Germinal center (tissue), 1 donor: ENCODE measurements at places on chromosomes 2 and 18.

DNA sequence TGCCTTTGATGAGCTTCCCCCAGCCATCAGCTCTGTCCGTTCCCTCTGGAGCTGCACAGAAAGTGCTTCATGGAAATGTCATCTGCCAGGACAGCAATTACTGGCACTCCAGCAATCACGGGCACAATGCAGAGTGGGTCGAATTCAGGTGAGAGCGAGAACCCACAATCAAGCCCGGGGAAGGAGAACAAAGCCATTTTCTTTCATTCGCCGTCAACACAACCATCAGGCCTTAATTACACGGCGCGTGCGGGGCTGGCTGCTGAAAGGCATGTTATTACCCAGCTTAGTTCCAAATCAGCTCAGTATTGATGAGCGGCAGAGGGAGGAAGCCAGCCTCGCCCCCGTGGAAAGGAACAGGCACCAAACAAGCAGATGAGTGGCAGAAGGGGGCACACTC is 143.9 kb downstream of the MYT1L start:
- DNase-seq: no peak

DNA sequence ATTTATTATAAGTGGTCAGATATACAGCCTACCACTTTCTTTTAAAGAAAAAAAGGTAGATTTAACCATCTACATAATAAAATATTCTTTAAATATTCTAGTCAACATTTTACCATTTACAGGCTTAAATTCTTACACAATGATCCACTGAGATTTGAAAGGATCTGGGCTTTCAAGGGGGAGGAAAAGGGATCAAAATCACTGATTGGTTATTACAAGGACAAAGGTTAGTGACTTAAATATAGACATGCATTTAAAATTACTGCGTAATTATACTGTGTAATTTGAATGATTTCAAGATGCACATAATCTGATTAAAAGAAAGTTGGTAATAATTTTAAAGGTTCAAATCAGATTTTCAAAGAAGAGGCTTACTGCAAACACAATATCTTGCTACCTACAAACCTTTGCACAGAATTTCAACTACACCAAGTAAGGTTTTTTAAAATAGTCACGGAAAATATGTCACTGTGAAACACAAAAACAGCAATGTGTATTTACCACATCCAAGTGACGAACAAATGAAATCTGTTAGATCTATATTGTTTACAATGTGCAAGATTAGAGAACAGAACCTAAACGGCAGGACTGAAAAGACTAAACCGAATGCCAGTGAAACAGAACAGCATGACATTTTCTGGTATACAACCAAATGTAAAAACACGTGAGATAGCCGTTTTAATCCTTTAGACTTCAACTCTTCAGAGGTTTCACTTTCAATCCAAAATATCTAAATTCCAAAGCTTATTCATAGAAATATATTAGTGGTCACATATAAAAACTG is 40.8 kb downstream of the RTN4 start:
- DNase-seq: peak; percentile 4

DNA sequence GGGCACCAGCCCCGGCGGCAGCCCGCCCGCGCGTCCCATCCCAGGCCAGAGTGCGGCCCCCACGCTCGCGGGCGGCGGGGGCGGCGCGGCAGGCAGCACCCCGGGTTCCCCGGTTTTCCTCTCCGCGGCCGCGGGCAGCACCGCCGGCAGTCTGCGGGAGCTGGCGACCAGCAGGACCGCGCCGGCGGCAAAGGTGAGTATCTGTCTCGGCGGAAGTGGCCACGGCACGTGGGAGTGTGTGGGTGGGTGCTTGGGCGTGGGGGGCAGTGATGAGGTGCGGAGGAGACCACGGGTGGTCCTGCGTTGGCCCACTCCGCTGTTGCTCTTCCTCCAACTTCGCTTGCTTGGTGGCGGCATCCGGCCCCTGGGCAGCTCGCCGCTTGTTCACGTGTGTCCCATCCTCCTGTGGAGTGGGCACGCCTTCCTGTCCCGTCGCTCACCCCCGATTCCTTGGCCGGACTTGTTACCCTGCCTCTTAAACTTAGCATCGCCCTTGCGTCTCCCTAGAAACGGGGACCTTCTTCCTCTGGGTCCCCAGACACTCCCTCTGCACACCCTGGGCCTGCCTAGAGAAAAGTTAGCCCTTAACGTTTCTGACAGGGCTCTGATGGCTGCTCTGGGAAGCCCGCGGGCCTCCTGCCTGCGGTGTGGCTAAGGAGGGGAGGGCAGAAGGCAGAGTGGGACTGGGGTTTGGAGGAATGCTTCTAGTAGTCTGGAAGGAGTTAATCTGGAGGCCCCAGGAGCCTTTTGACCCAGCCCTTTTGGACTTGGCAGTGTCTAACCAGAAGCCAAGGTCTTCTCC is 1.1 kb downstream of the SH3RF3 start:
- no peak for DNase-seq

DNA sequence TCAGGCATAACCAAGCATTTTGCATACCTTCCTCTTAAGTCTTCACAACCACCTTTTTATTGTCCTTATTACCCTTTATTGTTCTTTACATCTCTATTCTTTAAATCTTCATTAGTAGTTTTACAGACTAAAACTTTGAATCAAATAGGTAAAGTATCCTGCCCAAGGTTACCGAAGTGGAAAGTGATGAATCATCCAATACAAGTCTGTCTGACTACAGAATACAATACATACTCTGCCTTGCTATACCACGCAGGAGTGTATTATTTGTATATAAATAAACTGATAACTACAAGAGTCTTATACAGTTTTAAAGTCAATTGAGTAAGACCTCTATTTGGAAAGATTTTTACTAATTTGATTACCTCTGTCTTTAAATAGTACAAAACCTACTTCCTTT is 196.0 kb downstream of the ZEB2 start:
- no peak for DNase-seq

GRCh38 chr2:21627938-21628337 is 504.2 kb downstream of the TDRD15 start:
- no peak for DNase-seq

DNA sequence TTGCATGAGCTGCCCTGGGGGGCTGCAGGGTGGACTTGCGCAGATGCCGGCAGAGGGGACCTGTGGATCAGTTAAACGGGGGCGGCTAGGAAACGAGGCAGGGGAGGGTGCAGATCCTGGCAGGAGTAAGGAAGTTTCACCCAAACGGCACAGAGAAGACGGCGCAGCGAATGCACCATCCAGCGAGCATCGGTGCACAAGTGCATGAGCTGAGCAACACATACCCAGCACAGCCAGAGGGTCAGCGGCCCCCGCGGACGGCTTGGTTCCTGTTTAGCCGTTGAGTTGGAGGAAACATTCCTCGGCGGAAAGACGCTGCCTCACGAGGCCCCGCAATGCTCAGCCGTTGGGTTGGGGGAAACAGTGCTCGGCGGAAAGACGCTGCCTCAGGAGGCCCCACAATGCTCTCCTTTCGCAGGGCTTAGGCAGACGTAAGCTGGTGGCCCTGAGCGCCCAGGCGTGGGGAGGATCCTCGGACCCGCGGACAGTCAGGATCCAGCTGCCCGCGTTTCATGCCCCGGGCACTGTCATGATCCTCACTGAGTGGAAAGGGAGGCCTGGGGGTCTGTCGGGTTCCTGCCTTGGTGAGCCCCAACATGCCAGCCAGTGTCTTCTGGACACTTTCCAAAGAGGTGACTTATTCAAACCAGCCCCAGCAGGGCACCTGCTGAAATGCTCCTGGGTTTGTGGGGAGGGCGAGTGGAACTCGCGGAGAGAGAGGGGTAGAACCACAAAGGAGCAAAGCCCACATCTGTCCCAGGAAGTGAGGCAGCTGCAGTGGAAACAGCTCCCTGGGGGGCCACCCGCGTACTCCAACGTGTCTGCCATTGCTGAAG is 86.3 kb downstream of the NDUFA10 start:
- DNase-seq: no peak

- DNase-seq: no peak
These were observed 231.3 kb downstream of the NDUFA10 start for GRCh38 chr2:239793836-239794235.

- no peak for DNase-seq
These were observed 481.1 kb upstream of the HS6ST1 start for GRCh38 chr2:128799730-128800129.

DNA sequence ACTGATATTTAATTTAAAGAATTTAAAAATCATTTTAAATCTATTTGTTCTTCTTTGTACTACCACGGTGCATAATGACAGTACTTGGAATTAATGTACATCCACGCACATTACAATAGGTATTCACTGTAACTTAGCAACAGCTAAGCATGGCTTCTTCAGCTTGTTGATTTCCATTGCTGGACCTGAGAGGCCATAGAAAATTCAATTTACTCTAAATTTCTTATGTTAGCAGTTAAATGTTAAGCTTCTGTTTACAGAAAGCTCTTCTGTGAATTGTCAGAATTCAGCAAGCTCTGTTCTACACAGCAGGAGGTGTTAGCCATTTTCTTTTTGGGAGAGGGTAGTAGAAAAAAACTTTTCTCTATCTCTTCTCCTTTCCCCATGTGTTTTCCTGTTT is 1149.3 kb upstream of the CDH2 start:
- no peak for DNase-seq

GRCh38 chr2:11368059-11368572 is 23.7 kb upstream of the ROCK2 start:
- DNase-seq: no peak

- no peak for DNase-seq
These were observed 24.4 kb upstream of the ONECUT2 start for GRCh38 chr18:57410749-57411148.

GRCh38 chr2:155026651-155027174 is 328.2 kb downstream of the KCNJ3 start:
- DNase-seq: no peak

DNA sequence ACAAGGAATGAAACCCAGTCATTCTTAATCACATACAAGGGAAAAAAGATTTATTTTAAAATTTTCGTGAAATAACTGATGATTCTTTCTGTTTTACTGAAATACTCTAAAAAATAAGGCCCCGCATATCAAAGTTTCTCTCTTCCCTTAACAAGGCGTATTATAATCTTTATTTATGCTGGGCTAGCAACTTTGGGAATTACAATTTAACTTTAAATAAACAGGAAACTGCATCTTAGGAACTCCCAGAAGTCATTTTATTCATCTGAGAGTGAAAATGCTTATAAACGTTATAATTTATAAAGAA is 166.7 kb downstream of the TCF4 start:
- DNase-seq: no peak

DNA sequence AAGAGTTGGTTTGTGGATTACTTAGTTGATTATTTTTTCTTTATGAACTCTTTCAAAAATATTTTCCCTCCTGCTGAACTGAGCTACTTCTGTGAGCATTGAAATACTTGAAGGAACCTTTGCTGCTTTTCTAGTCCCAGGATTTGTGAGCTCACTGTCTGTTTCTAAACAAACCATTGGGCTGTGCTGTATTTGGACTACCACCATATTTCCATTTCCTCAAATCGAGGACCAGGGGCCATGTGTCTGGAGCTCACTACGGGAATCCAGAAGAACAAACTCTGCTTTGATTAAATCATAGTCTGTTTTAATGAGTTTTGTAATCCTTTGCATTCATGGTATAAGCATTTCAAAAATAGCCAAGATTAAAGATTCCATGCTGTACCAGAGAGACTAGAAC is 1.3 kb downstream of the MRPL33 start:
- no peak for DNase-seq

DNA sequence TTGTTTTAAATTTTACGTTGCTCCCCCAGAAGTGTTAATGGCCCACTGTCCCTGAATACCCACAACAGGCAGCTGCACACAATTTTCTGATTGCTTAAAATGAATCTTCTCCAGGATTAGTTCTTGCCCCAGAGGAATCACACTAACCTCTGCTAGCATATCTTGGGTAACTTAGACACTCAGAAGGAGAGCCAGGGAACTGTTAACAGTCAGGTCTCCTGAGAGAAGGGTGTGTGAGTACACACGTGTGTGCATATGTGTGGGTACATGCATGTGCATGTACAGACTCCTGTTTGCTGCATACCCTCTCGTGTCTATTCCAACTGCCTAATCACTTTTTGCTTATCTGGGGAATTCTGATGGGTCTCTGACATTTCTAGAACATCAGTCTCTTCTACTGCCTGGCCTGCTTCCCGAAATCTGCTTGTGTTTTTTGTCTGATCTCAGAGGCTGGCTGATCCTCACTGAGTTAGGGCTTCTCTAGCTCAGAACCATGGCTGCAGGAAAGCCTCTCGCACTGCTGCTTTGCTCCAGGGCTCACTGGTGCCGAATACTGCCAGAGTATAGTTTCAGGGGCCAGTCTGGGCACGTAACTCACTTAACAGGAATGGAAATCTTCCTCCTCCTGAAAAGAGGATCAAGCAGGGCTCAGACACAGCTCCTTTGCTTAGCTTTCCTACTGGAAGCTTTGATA is 62.8 kb downstream of the PRELID3A start:
- DNase-seq: no peak

GRCh38 chr2:85246348-85246747 is 81.4 kb downstream of the TGOLN2 start:
- DNase-seq: no peak

- DNase-seq: no peak
These were observed 75.0 kb downstream of the CTIF start for GRCh38 chr18:48613589-48614404.
